ENCODE measurements at places on chromosomes 6 and 20. TPM values are rescaled to one million over a fixed set of nuclear protein-coding genes. Genes with fewer than 3 reads are reported as not detected.

The COL10A1 gene
- total RNA-seq: not detected

The OR2H2 gene
- not detected for total RNA-seq

The KIFC1 gene
- total RNA-seq: 0.97 TPM

The MACROD2 gene
- 4.2 TPM for total RNA-seq

The USP49 gene
- 1.2 TPM for total RNA-seq

The RALGAPA2 gene
- 15.5 TPM for total RNA-seq

The NHLRC1 gene
- 1.2 TPM for total RNA-seq

The STMND1 gene
- total RNA-seq: not detected

The CD93 gene
- 37.0 TPM for total RNA-seq

The TAGAP gene
- 1.1 TPM for total RNA-seq

The SRSF3 gene
- total RNA-seq: 122 TPM

The RSPO3 gene
- total RNA-seq: 0.67 TPM

The SLC35B3 gene
- 6.7 TPM for total RNA-seq

The TUBB2B gene
- 1.3 TPM for total RNA-seq

The COL20A1 gene
- not detected for total RNA-seq

The FERMT1 gene
- total RNA-seq: 1.0 TPM

The GFRAL gene
- not detected for total RNA-seq

The DNAH8 gene
- total RNA-seq: 0.03 TPM

The POM121L2 gene
- total RNA-seq: not detected

The LZTS3 gene
- 18.3 TPM for total RNA-seq

The ATP9A gene
- 18.0 TPM for total RNA-seq

The SEL1L2 gene
- total RNA-seq: 0.43 TPM

The HEBP2 gene
- 87.4 TPM for total RNA-seq

The CALHM5 gene
- 2.2 TPM for total RNA-seq

The CHRNA4 gene
- total RNA-seq: 1.5 TPM

The YWHAB gene
- 96.3 TPM for total RNA-seq

The TBPL1 gene
- total RNA-seq: 13.4 TPM

The FNDC11 gene
- total RNA-seq: 0.11 TPM

The RNF39 gene
- not detected for total RNA-seq

The PBX2 gene
- total RNA-seq: 39.1 TPM

The HAO1 gene
- not detected for total RNA-seq

The UBE3D gene
- total RNA-seq: 2.7 TPM

The ZC2HC1B gene
- total RNA-seq: not detected

The ZNF322 gene
- 13.2 TPM for total RNA-seq

The ISM1 gene
- 1.5 TPM for total RNA-seq

The BMP5 gene
- total RNA-seq: 2.4 TPM

The SIRPB2 gene
- 3.1 TPM for total RNA-seq

The OGFR gene
- 17.8 TPM for total RNA-seq

The ABHD16B gene
- total RNA-seq: not detected

The CDKN1A gene
- total RNA-seq: 54.5 TPM

Measured in Right ventricle myocardium superior (tissue), 1 donor.